Astrocyte of the spinal cord (primary cell): ENCODE measurements at places on chromosomes 16 and 17.

- DNase-seq = no peak
These were observed 3.3 kb downstream of the DDX5 start for GRCh38 chr17:64502809-64503208.

- no peak for DNase-seq
These were observed 142.0 kb upstream of the RCVRN start for GRCh38 chr17:10046786-10047785.

- DNase-seq = peak; percentile 74
These were observed 2.3 kb upstream of the CCDC182 start for GRCh38 chr17:57747221-57748017.

DNA sequence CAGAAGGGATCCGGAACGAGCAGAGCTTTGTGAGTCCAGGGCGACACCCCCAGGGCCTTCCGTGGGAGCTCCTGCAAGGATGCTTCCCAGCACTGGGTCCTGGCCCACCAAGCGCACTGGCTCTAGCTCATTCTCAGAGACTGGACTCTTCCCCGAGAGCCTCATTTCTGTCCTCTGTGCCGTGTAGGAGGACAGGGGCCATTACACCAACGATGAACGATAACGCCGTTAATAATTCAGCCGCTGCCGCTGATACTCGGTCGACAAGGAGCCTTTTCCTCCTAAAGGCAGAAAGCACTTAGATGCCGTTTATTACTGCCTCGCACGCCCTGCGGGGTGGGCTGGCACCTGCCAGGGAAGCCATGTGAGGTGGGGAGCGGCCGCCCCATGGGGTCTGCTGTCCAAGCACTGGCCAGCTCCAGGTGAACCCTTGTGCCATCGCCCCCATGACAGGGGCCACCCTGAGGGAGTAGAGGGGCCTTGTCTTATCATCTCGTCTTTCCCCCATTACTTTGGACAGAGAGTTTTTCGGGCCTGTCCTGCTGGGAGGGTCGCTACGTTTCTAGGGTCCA, 33.5 kb downstream of the TBC1D16 start:
- no peak for DNase-seq

- DNase-seq = peak; percentile 77
These were observed 17.6 kb downstream of the ABCC1 start for GRCh38 chr16:15966836-15967546.

DNA sequence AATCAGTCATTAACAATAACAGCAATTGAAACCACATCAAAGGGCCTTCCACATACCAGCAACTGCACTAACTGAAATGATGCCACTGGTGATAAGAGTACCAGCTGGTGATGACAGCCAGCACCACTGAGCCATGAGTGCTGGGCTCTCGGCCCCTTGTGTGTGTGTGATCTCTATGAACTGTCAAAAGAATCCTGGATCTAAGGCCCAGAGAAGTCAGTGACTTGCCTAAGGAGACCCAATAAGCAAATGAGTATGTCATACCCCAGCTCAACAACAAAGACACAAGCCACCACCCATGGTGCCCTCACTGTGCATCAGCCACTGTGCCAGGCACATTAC, 220.9 kb downstream of the ZNF423 start:
- no peak for DNase-seq

DNA sequence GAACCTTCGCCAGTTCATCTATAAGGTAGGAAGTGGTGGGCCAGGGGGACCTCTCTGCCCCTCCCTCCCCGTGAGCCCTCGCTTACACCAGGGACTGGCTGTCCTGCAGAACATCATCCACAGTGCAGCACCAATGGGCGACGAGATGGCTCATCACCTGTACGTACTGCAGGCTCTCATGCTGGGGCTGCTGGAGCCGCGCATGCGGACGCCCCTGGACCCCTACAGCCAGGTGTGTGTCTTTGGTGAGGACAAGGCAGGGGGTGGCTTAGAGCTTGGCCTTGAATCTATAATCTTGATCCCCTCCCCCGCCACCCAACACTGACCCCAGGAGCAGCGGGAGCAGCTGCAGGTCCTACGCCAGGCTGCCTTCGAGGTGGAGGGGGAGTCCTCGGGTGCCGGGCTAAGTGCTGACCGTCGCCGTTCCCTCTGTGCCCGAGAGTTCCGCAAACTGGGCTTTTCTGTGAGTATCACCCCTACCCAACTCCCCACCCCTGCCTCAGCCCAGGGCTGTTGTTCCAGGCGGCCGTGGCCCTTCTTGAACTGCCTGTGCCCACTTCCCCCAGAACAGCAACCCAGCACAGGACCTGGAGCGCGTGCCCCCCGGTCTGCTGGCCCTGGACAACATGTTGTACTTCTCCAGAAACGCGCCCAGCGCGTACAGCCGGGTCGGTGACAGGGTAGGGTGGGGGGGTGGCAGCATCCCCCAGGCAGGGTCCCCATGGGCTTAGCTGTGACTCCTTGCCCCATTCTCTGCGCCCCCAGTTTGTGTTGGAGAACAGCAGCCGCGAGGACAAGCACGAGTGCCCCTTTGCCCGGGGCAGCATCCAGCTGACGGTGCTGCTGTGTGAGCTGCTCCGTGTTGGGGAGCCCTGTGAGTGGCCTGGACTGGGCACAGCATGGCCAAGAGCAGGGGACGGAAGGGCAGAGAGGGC, 2.7 kb downstream of the ELMO3 start:
- DNase-seq = no peak

DNA sequence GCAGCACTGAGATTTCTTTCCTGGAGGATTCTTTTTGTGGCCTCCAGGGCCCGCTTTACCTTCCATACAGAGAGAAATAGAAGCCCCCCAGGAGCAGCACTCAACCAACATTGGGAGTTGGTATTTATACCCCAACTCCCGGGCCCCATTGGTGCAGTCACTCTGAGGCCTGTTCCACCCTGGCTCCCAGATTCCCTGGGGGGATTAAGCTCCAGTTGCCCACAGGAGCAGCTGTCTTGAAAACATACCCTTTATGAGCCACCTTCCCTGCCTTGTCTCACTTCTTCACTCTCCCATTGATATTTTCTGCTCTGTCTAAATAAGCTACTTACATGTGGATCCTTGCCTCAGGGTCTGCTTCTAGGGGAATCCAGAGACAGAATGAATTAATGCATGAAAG, 167.8 kb downstream of the KATNIP start:
- DNase-seq = no peak

DNA sequence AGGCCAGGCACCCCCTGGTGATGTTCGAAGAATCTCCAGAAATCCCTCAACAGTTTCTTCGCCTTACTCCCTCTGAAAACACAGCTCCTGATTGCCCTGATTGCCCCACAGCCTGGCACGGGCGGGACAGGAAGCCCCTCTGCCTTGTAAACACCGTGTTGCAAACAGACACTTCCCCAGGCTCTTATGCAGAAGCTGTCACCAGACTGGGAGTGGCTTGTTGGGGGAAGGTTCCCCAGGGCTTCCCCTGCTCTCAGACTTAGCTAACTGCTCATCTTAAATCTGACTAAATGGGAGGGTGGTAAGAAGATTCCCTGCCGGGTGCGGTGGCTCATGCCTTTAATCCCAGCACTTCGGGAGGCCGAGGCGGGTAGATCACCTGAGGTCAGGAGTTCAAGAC, 11.2 kb downstream of the PIK3R5 start:
- no peak for DNase-seq

DNA sequence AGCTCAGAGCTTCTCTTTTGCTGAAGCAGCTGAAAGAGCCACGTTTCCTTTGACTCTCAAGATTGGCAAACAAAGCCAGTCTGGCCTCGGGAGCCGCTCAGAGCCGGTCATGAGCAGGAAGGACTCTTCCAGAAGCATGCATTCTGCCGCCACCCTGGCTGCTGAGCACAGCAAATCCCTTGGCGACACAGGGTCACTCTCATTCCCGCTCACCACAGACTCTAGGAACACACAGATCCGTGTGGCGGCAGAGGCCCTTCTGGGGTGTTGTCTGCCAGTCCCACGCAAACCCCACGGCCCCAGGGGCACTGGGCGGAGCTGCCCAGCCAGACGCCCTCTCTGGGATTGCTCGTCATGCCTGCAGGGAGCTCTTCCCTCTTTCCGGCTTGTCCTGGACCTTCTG, 157.0 kb downstream of the C16orf95 start:
- no peak for DNase-seq

GRCh38 chr17:37842401-37842800, 81.8 kb upstream of the TBC1D3K start:
- no peak for DNase-seq
